Activated CD8-positive, alpha-beta memory T cell treated with anti-CD3 and anti-CD28 coated beads, Interleukin-2, amount 50 U/mL, for 4 hours (primary cell): ENCODE measurements at places on chromosomes 6 and 20.

GRCh38 chr6:49557177-49557576 is 6.7 kb downstream of the C6orf141 start:
- no peak for DNase-seq

GRCh38 chr6:106257195-106257594 is 68.4 kb downstream of the ATG5 start:
- no peak for DNase-seq

- no peak for DNase-seq
These were observed 55.9 kb upstream of the RNF24 start for GRCh38 chr20:4071178-4071693.

- DNase-seq: no peak
These were observed 12.0 kb downstream of the MDN1 start for GRCh38 chr6:89807581-89807980.

- no peak for DNase-seq
These were observed 150.6 kb downstream of the GJA10 start for GRCh38 chr6:90044833-90045381.

GRCh38 chr6:82818727-82819126 is 246.9 kb downstream of the UBE3D start:
- no peak for DNase-seq

- DNase-seq: no peak
These were observed 603.4 kb downstream of the MMUT start for GRCh38 chr6:48859562-48860123.

- DNase-seq: no peak
These were observed 411.1 kb downstream of the HDGFL1 start for GRCh38 chr6:22980446-22980845.

DNA sequence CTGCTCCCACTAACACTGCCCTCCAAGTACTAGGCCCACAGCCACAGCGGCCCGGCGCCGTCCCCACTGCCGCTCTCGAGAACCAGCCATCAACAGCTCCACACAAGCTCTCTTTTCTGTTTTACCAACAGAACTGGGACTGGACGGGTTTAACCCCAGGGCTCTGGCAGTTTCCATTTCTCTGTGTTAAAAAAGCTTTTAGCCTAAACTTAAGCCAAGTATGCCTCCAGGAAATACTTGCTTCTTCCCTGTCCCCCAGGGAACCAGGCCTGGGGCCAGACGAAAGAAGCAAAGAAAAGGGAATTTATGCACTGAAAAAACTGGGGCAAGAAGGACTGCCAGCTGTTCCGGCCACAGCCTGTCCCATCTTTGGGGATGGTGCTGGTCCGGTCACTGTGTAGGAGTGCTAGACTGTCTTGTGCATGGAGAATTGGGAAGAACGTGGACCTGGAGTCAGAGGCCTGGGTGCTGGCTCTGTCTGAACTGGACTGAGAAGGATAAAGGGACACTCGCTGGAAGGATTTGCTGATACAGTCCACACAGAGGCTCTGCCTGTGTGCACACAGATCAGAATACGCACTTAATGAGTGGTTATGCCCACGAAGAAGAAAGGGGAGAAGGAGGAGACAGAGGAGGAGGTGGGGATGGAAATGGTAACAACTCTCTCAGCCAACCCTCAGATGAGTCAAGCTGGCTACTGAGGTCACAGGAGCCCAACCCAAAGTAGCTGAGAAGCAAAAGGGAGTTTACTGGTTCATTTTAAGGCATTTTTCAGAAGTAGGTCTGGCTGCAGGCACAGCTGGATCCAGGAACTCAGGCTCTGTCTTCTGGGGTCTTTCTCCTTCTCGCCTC is 254.4 kb upstream of the PMEPA1 start:
- no peak for DNase-seq

DNA sequence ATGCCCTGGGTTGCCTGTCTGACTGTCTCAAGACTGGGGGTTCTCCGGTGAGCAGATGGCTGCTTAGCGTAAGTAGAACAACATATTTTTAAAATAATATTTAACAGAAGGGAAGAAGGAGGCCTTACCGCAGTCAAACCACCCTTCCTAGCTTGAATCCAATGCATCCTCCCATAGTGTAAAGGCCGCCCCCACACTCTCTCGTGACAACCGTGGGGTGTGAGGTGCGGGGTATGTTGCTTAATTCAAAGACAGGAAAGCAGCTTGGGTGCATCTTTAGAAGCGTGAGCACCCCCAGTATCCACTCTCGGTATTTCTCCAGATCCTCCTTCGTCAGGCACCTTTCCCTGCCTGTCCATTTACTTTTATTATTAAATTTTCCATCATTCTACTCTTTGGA is 501.2 kb upstream of the CDH4 start:
- DNase-seq: no peak

- DNase-seq: no peak
These were observed 644.2 kb upstream of the GJE1 start for GRCh38 chr6:141488488-141488887.

DNA sequence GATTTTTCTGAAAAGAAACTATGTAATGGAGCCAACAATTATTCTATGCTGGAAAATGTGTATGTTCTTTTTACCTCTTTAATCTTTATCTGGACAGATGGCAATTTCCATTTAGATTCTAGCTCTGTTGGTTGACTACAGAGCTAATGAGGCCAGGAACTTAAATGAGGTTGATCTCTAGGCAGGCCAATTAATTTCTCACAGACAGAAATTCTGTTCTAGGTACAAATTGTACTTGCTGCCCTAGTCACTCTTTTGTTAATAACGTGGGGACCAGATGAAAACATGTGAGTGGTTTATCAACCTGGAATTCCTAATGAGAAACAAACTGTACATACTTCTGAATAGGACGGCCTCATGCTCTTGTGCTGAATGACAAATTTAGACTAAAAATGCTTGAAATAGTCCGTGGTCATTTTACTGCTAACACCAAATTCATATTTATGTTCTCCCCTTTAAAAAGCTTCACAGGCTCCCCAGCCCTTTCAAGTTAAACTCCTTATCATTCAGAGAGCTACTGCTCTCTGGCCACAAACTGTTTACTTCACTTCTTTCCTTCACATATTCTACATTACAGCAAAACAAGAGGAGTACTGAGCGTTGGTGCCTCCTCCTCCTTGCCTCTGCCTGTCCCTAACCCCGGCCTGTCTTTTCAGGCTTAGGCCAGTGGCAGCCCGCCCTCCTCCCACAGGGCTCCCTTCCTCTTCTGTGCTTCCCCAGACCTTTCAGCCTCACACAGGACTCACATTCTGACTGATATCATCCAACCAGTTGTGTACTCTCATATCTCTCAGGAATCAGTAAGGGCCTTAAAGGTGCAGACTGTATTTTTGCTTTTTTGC is 41.4 kb downstream of the DTNBP1 start:
- no peak for DNase-seq

DNA sequence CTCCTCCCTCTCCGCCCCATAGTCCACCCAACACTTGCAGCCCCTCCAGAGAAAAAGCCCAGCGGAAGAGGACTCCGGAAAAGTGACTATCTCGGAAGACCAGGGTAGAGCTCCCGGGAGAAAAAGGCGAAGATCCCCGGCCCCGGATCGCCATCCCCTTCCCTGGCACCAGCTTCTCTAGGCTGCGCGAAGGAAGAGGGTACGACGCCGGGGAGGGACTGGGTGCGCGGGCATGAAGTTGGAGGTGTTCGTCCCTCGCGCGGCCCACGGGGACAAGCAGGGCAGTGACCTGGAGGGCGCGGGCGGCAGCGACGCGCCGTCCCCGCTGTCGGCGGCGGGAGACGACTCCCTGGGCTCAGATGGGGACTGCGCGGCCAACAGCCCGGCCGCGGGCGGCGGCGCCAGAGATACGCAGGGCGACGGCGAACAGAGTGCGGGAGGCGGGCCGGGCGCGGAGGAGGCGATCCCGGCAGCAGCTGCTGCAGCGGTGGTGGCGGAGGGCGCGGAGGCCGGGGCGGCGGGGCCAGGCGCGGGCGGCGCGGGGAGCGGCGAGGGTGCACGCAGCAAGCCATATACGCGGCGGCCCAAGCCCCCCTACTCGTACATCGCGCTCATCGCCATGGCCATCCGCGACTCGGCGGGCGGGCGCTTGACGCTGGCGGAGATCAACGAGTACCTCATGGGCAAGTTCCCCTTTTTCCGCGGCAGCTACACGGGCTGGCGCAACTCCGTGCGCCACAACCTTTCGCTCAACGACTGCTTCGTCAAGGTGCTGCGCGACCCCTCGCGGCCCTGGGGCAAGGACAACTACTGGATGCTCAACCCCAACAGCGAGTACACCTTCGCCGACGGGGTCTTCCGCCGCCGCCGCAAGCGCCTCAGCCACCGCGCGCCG is 822 bp downstream of the FOXQ1 start:
- DNase-seq: no peak

- DNase-seq: no peak
These were observed 1.2 kb downstream of the DXO start for GRCh38 chr6:31970604-31971271.

DNA sequence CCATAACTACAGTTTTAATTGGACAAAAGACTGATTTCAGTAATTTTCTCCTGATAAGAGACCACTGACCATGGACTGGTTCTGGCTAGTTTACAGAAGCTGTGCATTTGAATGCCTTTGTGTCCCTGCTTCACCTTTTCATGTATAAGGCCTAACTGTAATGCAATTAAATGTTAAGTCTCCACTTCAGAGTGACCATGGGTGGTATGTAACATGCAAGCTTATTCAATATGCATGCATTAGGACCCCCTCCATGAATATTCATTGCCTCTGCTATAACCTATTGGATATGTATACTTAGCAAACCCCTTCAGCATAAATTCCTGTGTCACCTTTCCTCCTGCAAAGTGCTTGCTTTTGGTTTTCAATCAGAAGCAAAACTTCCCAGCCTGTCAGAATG is 2.2 kb downstream of the UBD start:
- no peak for DNase-seq

DNA sequence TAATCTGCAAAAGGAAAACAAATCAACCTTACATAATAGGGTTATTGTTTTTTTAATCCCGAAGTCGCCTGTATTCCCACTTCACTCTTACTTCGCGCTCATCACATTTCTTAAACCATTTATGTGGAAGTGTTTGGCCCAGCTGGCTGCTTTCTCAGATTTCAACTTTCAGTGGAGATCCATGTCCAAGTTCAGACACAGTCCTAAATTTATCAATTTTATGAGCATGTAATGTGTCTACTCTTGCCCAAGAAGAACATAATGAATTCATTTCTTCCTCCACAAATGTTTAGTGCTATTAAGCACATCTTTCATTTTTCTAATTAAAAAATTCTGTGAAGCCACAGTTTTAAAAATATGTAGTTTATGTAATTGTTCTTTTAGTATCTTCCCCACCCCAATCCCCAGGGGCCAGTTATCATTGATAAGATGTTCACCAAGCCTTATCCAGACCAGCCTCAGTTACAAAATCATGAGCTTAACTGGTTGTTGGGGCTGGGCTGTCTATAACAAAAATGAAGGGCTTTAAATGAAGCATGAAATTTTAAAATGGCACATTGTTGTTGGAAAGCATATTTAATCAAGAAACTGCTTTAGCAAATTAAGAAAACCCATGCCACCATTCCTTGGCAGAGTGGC is 151.7 kb downstream of the UST start:
- DNase-seq: no peak

DNA sequence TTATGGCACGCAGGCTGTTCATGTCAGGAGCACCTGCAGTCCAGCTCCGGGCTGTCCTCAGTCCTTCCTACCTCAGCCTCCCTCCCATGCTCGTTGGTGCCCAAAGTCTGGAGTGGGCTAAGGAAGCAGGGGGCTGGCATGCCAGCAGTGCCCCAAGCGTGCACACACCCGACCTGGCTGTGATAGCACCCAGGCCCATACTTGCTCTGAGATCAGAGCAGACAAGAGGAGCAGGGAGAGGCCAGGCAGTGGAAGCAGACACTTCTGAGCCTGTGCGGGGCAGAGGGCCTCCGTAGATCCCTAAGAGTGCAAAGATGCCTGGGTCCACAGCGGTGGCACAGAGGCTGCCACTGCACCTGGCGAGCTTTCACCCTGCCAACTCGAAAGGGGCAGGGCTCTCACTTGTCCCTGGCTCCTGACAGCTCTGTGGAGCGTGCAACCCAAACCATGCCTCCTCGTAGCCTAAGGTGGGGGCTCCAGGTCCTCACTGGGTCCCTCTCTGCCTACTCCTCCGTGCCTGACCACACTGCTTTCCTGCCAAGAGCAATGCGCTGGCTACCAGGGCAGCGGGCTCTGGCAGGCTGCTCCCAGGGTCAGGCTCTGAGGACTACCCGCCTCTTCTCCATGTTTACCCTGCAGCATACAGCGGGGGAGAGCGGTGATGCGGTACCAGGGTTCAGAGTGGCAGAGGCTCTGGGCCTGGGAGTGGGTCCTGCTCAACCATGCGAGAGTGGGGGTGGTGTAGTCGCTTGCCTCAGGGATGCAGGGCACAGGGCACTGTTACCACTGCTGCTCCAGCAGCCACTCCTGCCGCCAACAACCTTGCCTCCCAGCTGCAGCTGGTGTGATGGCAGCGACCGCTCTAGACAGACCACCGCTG is 59.5 kb downstream of the MANEA start:
- no peak for DNase-seq

GRCh38 chr20:5862703-5863039 is 87.7 kb downstream of the TRMT6 start:
- no peak for DNase-seq

- no peak for DNase-seq
These were observed 70.6 kb downstream of the IGF2R start for GRCh38 chr6:160039441-160039840.

GRCh38 chr6:40640599-40641227 is 53.5 kb upstream of the LRFN2 start:
- DNase-seq: no peak

GRCh38 chr6:129846761-129847160 is 14.4 kb downstream of the TMEM244 start:
- no peak for DNase-seq

GRCh38 chr6:83314693-83315092 is 116.2 kb downstream of the ME1 start:
- no peak for DNase-seq
